ENCODE measurements at places on chromosomes 16 and 17.

- no peak for DNase-seq
Observed at GRCh38 chr17:55319933-55320593, 55.3 kb downstream of the HLF start.

DNA sequence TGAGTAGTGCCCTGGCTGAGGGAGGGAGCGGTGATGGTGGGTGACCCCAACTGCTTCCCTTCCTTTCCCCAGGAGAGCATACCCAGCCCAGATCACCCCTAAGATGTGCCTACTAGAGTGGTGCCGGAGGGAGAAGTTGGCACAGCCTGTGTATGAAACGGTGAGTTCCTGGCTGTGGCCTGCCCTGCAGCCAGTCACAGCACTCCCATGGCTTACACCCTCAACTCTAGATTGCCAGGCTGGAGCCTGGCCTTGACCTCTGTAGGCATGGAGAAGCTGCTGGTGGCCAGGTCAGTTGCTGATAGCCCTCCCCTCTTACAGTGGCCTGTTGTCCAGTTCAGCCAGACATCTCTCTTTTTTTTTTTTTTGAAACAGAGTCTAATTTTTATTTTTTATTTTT lies 8.6 kb upstream of the NFATC3 start:
- no peak for DNase-seq

DNA sequence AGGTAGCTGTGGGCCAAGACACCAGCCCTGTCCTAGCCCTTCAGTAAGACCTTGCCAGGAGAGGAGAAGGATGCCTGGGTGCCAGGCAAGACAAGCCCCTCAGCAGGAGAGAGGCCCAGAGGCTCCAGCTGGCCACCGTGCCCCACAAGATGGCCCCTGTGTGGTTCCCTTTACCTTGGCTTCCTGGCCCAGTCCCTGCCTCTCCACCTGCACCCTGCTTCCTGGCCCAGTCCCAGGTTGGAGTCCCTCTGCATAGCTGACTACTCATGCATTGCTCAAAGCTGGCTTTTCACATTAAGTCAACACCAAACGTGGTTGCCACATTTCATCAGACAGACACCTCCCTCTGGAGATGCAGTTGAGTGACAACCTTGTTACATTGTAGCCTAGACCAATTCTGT lies 4.0 kb downstream of the SYNGR3 start:
- DNase-seq: no peak

GRCh38 chr16:10383626-10384025 lies 2.2 kb upstream of the ATF7IP2 start:
- no peak for DNase-seq

GRCh38 chr16:17949141-17949981 lies 387.2 kb downstream of the NPIPA8 start:
- DNase-seq: no peak

- DNase-seq: no peak
Observed at GRCh38 chr17:1553354-1554266, 9.0 kb downstream of the PITPNA start.

- no peak for DNase-seq
Observed at GRCh38 chr16:11308493-11309283, 27.6 kb upstream of the PRM1 start.

DNA sequence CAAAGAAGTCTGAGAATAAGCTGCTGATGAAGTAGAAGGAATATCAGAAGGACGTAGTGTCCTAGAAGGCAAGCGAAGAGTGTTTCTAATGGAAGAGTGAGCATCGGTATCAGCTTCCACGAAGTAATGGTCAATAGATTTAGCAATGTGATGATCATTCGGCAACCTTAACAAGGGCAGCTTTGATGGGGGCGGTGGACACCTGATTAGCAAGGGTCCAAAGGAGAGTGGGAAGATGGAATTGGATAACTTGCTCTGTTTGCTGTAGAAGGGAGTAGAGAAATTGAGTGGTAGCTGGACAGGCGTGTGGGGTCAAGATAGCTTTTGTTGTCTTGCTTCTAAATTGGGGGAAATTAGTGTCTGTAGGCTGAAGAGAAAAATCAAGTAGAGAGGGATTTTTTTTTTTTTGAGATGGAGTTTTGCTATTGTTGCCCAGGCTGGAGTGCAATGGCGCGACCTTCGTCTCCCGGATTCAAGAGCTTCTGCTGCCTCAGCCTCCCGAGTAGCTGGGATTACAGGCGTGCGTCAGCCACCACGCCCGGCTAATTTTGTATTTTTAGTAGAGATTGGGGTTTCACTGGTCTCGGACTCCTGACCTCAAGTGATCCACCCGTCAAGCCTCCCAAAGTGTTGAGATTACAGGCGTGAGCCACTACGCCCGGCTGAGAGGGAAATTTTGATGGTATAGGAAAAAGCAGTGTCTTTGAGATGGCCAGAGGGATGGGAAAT lies 13.9 kb upstream of the HES7 start:
- no peak for DNase-seq

GRCh38 chr17:44587339-44587738 lies 30.1 kb downstream of the FZD2 start:
- DNase-seq: no peak

- no peak for DNase-seq
Observed at GRCh38 chr17:50546701-50547034, 306 bp upstream of the SPATA20 start.

- DNase-seq: no peak
Observed at GRCh38 chr16:815861-816260, 15.3 kb upstream of the GNG13 start.

GRCh38 chr17:31789707-31790505 lies 69.1 kb downstream of the COPRS start:
- no peak for DNase-seq

- no peak for DNase-seq
Observed at GRCh38 chr16:73427164-73427563, 379.2 kb upstream of the ZFHX3 start.

- no peak for DNase-seq
Observed at GRCh38 chr17:6092182-6092902, 22.2 kb downstream of the WSCD1 start.

DNA sequence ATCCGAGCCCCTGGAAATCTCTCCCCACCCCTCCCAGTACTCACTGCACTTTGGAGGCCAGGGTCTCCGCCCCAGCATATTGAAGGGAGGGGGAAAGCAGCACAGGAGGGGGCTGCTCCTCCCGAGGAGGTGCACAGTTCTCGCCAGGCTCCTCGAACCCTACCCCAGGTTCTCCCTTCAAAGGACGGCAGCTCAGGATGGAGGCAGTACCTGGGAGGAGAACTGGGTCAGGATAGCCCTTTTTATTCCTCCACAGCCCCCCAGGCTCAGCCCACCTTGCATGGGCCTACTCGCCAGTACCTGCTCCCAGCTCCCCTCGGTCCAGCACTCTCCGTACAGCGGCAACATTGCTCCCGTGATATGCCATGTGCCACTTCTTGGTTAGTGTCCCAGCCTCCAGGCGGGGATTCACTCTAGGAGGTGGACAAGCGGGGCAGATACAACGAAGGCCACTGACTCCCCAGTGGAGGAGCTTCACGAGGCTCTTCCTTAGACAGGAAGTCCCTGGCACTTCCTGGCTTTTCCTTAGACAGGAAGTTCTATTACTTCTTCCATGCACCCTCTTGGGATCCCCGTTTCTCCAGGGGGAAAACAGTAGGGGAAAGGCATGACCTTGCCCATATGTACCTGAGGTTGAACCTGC lies 2.1 kb upstream of the GPS2 start:
- DNase-seq: no peak

DNA sequence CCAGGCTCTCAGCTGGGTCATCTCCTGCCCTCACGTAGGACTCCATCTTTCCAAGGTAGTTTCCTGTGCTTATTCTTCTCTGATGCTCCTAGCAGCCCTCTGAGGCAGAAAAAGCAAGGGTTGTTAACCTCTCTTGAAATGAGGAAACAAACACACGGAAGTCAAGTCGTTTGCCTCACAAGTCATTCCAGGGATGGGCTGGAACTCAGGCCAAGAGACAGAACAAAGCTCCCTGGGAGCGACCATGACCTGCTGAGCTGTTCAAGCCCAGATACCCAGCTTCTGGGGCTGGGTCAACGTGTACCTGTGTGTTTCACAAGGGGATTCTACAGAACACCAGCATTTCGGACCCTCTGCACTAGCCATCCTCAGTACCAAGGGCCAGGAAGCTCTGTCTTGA lies 28.1 kb downstream of the SRL start:
- DNase-seq: no peak

- no peak for DNase-seq
Observed at GRCh38 chr16:31128711-31129567, 6.6 kb downstream of the PRSS8 start.

DNA sequence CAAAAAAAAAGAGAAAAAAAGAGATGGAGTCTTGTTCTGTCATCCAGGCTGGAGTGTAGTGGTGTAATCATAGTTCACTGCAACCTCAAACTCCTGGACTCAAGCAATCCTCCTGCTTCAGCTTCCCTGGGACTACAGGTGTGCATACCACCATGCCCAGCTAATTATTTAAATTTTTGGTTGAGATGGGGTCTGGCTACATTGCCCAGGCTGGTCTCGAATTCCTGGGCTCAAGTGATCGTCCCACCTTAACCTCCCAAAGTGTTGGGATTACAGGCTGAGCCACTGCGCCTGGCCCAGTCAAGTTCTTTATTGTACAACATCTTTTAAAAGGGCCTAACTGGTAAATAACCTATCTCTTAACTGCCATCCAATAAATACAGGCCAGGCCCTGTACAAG lies 6.1 kb upstream of the RANGRF start:
- no peak for DNase-seq

DNA sequence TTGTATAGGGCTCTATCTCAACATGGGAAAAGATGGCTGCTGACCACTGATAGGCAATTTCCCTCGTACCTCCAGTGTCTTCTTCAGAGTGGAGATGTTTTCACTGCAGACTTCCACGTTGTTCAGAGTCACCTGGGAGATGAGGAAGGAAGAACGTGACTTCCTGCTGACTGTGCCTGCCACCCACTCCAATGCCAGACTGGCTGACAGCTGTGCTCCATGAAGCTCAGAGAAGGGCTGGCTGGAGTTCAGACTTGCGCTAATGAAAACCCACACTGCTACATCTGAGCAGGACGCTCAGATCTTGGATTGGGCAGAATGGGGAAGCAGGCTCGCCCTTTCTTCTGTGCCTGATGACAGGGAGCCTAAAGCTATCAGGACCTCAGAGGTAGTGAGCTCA lies 33.1 kb downstream of the COG4 start:
- no peak for DNase-seq

DNA sequence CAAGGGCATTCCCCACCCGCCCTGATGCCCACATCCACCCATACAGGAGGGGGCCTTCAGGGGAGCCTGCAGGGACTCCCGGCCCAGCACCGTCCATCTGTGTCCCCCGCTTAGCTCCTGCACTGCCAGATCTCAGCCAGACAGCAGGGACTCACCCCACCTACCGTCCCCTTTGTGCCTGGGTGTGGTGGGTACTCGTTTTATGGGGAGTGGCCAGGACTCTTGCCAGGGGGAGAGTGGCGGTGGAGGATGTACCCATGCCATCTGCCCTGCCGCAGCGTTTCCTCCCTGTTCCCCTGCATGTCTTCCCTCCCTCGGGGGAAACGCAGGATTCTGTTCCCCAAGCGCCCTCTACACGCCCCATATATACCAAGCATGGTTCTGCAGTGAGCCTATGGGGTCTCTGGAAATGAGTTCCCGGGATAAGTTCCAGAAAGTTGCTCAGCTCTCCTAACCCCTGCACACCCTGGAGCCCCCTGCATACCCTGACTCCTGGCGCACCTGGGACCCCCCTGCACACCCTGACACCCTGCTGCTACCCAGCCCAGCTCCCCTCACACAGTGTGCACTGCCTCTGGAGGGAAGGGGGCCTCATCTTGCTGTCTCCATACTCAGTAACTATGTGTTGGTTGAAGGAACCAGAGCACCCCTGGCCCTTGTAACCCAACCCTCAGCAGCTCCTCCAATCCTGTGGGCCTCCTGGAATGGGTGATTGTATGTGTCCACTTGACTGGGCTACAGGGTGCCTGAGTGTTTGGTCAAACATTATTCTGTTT lies 4.2 kb upstream of the MAFG start:
- no peak for DNase-seq

- no peak for DNase-seq
Observed at GRCh38 chr16:18829251-18829650, 27.9 kb upstream of the ARL6IP1 start.

DNA sequence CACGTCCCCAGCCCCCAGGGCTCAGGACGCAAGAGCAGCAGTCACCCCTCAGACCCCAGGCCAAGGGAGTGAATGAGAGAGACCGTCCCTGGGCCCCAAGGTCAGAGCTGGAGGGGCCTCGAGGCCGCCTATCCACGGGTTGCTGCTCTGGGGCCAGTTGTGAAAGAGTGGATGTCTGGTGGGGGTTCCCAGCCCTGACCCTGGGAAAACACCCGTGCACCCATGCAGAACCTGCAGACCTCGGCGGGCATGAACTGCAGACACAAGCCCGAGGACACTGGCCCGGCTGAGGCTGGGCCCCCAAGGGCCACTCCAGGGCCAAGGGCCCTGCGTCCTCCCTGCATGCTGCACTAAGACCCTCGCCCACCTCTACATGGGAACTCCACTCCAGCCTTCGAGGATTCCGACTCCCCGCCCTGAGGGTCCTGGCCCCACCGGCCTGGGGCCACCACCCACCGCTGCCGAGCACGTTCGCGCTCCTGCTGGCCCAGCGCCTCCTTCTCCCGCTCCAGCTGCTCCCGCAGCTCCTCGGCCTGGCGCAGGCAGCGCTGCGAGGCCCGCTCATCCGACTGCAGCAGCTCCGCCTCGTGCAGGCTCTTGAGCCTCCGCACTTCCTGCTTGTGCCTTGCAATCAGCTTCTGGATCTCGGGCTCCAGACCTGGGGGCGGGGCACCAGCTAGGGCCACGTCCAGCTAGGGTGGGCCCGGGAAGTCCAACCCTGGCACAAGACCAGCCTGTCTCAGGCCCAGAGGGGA lies 27.6 kb upstream of the AATK start:
- no peak for DNase-seq

DNA sequence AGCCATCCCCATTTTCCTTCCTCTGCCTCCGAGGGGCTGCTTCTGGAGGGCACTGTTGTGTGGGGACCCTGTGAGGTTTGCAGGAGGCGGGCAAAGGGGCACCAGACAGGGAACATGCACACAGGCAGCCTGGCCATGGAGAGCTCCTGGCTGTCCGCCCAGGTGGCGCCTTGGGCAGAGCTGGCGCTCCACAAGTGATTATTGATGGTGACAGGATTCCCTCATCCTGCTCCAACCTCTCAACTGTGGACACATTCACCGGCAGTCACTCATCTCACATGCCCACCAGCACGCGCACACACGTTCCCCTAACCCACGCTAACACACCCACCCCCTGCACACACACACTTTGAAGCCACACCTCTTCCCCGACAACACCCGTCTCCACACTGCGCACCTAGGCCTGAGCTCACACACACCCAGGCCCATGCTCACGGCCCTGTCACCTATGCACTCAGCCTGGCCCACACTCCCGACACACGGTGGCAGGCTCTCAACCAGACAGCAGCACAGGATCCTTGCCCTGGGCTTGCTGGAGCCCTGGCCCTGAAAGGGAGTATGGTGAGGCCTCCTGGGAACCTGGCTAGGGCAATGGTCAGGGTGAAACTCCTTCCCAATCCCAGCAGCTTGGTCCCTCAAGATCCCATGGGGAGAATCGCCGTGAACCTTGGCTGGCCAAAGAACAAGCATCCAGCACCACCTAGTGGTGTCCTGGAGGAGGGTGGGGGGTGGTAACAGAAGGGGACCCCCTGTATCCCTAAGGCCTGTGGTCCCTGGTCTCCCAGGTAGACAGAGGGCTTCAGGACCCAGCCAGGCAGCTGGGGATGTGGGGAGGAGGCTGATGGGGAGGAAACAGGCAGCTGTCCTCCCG lies 3.6 kb downstream of the PNMT start:
- no peak for DNase-seq

All from neuronal stem cell (in vitro differentiated cells).